CMK (cell line): ENCODE measurements at places on chromosomes 6 and 20.

- no peak for DNase-seq
These were observed 120.4 kb downstream of the RNF144B start for GRCh38 chr6:18507561-18507960.

GRCh38 chr6:157779705-157780604, 43.1 kb upstream of the SNX9 start:
- no peak for DNase-seq

GRCh38 chr20:8175741-8176675, 43.9 kb downstream of the PLCB1 start:
- no peak for DNase-seq

GRCh38 chr6:9482030-9482738, 932.7 kb downstream of the TFAP2A start:
- DNase-seq, result no peak

DNA sequence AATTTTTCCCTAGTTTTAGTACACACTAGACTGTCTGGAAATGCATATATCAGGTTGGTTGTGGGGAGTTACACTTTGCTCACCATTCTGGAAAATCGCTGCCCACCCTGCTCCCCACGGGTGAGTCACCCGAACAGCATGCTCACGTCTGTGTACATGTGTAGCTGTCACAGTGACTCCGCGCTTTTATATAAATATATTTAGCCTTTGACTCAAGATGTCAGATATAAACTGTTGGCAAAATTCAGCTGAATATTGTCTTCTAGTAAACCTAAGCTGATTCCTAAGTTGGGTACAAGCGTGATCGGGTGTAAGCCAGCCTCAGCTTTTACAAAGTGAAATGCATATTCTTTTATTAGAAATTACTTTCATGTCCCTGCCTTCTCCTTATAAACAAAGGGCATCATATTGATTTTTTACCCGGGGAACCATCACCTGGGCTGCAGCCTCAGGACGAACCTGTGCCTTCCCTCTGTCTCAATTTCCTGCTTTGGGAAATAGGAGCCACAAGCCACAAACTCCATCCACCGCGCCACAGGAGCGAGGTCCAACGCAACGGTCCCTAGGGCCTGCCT, 4.3 kb downstream of the SDCBP2 start:
- no peak for DNase-seq

GRCh38 chr6:27495386-27496135, 22.7 kb upstream of the ZNF184 start:
- DNase-seq, result no peak

GRCh38 chr6:29685718-29686326, 4.9 kb upstream of the ZFP57 start:
- no peak for DNase-seq

DNA sequence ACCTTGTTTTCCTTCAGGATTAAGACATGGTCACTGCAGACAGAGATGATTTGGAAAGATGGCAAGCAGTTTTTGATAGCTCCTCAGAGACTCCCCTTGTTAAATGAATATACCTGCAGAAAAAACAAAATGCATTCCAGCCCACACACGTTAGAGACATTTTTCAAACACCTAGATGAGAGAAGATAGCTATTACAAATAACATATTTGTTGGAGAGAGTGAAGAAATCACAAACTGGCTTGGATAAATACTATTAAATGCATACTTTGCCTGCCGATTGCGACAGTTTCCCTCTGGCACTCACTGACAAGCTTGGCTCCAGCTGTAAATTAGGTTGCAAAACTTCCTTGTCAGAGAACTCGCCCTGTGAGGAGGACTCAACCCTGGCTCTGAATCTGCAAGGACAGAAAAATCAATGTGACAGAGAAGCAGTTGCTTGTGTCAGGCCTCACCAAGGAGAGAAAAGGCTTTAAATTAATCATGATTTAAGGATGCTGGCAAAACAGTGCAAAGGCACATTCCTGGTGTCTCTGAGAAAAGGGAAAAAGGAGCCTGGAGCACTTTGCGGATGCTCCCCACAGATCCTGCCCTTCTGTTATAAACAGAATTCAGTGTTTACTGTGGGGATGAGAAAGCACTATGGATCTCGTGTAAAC, 423.7 kb upstream of the MARCKS start:
- DNase-seq, result no peak

DNA sequence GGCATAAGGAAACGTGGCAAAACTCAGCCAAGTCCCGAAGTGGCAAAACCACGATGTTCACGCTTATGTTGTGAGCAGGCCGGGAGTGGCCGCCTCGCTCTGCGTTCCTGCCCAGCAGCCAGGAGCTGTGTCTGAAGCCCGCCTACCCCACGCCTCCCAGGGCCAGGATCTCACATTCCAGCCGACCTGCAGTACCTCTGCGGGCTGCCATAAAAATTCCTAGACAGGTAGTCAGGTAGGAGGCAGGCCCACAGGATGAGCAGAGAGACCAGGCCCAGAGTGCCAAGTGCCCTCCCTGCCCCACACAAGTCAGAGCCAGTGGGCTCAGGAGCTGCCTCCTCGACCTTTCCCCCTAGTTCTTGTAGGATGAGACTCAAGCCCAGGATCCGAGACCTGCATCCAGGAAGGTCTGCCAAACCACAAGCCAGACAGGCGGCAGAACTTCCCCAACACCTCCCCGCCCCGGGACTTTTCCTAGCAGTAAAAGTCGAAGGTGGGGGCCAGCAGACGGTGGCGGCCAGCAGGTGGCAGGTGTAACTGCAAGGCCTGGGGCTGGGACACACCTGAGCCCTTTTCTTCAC, 16.7 kb downstream of the PMEPA1 start:
- DNase-seq, result no peak

DNA sequence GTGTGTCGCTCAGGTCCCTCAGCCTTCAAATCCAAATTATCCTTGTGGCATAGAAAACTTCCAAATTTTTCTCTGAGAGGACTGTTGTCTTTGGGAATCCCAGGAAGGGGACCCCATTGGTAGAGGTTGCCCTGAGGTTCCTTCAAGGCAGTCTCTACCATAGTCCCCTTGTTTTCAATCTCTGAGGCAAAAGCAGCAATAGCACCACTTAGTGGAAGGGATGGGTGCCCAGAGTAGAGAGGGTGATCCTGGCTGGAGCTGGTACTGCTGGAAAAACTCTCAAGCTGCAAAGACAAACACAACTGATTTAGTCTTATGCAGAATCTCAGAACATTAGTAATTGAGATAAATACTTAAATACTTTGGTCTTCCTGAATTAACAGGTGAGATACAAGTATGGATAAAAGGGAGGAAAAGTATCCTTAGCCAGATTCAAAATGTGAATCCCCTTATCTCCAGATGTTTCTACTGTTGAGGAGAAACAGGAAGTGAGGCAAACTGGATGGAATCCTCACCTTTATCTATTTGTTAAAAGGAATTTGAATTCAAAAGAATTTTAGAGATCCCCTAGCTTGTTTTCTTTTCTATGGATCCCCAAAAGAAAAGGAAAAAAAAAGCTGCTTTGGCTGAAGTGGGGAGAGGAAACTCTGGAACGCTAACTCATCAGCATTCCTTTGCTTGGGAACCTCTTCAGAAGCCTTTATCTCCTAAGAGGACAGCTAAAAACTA, 13.4 kb downstream of the ZNF318 start:
- DNase-seq, result no peak

- no peak for DNase-seq
These were observed 125.3 kb upstream of the PROKR2 start for GRCh38 chr20:5442101-5442500.
